ENCODE measurements at places on chromosomes 12 and 14.

DNA sequence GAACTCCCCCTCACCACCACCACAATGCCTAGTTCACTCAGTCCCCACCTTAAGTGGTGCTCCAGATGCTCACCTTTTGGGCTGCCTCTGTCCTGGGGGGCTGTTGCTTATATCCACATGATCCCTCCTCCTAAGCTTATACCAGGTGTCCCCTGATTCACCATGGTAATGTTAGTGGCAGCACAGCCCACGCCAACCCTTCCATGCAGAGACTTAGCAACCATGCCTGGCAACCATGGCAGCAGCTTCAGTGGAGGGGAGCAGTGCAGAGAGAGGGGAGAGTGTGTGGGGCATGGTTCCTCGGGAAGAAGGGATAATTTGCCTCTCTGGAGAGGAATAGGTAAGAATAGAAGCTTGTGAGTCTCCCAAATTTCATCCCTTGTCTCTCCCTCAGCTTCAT, 1.2 kb upstream of the DDN start:
- no peak for DNase-seq

- DNase-seq = no peak
Observed at GRCh38 chr14:73797543-73798265, 53.9 kb upstream of the PTGR2 start.

DNA sequence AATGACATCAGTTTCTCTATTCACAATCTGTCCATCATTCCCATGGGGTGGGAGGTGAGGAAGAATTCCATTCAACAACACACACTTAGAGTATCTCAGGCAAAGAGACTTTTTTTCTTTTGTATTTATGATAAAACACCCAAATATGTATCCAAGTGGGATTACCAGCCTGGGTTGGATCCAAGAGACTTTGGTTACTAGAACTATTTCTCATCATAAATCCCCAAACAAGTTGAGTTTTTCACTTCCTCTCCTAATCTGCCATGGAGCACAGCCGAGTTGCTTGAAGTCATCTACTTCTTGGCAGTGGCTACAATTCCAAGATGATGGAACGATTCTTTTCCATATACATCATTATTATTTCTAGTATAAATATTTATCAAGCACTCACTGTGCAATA, 209.2 kb upstream of the HMGA2 start:
- DNase-seq = no peak

GRCh38 chr14:48726080-48726642, 860.0 kb downstream of the RPS29 start:
- no peak for DNase-seq

DNA sequence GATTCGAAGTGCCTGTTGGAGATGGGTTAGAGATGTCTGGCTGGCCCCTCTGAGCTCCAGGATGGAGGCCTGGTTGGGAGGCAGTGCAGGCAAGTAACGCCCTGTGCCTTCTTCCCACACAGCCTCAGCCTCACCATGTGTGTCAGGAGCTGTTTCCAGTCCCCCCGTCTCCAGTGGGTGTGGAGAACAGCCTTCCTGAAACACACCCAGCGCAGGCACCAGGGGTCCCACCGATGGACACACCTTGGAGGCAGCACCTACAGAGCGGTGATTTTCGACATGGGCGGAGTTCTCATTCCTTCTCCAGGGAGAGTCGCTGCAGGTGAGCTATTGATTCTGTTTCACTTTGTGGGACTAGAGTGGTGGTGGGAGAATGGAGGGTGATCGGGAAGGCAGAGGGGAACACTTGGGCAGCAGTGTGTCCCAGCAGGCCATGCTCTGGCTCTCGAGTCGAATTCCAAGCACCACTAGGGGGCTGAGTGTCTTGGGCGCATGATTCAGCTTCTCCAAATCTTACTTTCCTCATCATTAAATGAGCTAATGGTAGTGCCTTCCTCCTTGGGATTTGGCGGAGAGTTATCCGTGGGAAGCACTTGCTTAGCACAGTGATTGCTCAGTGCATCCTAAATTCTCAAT, 6.8 kb downstream of the ACAD10 start:
- DNase-seq = no peak

DNA sequence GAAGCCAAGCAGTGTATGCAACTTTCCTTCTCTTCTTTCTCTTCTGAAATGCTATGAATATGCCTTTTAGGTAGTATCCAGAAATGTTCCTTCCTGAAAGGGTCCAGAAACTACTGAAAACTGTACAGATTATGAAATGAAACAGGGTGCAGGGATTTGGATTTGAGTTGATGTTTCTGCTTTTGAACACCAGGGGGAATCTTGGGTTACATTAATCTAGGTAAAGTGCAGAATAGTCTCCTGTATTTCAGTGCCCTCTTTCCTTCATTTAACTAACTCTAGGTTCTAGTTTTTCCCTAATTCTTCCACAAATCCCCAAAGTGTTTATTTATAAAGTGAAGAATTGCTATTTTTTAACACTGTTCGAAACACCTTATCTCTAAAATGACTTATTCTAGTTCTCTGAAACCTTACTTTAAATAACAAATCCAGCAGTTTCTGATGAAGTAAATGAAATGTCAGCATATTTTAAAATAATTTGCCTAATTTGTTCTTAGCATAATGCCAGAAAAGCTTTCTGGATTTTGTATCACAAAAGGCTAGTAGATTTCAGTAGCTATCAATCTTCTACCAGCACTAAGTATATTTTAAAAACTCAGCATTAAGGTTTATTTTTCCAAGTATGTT, 111.9 kb downstream of the LRRK2 start:
- DNase-seq = no peak

- no peak for DNase-seq
Observed at GRCh38 chr14:21414137-21414631, 30.4 kb upstream of the SUPT16H start.

DNA sequence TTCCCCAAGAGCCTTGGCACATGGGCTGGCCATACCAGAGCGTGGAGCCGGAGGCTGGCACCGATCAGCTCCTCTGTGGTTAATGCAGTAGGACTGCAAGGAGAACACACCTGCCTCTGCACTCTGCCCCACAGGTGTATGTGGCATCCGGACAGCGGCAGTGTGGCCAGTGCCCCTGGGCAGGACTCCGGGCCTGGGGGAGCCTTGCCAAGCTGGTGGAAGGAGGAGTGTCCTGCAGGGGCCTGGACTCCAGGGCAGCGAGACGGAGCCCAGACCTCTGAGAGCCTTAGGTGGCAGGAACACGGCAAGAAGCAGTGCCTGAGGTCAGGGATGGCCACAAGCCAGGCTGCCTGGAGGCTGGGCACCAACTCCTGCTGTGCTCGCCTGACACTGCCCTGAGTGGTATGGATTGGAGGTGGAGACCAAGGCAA, 5.3 kb upstream of the BEGAIN start:
- no peak for DNase-seq

DNA sequence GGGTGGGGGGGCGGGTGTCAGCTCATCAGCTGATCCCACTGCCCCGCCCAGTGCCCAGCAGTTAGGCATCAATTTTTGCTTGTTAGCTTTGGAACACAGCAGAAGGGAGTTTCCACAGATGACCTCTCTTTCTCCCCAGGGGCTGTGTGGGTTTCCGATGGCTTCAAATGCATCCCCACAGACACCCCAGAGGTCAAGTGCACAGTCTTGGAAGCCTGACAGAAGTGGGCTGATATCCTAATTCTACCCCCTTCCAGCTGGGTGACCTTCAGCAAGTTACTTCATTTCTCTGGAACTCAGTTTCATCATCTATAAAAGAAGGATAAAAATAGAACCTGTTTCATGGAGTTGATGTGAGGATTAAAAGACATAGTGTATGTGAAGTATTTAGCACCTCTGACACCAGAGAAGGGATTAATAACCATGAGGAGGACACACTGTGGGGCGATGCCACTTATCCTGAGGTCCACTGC, 22.0 kb downstream of the TTC9 start:
- DNase-seq = no peak

GRCh38 chr14:83467811-83468210, 1934.2 kb upstream of the SEL1L start:
- DNase-seq = no peak

- no peak for DNase-seq
Observed at GRCh38 chr14:23365732-23366425, 907 bp upstream of the EFS start.

- DNase-seq = no peak
Observed at GRCh38 chr12:93720559-93720958, 43.4 kb downstream of the CRADD start.
